ENCODE measurements at places on chromosomes 13 and 19.

DNA sequence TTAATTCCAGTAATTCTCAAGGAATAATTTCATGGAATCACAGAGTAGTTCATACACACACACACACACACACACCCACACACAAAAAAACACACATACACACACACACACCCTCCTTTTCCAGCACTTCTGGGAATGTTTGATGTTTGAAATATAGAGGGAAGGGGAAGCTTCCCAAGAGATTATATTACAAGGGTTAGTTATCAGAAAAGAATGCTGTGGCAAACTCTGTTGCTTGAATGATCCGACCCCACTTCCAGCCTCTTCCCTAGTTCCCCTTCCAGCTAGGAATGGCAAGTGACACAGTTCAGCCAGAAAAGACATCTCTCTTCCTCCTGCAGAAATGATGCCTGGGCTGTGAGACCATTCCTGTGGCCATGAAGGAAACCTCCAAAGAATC lies 49.9 kb downstream of the KCTD12 start:
- DNase-seq, result no peak

GRCh38 chr19:42196011-42197001 lies 21.2 kb downstream of the DEDD2 start:
- DNase-seq, result no peak

DNA sequence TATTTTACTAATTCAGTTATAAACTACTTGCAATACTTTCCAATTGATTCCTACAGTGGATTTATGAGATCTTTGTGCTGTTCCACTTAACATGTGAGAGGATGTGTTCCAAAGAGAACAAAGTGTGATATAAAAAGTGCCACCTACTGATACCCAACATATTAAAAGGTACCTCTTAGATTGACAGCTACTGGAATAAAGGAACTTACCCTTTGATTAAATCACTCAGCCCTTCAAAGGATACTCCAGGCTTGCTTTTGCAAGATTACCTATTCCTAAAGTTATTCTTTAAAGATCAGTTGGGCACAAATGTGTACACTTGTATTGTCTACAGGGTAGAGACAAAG lies 65.9 kb downstream of the DCT start:
- no peak for DNase-seq

DNA sequence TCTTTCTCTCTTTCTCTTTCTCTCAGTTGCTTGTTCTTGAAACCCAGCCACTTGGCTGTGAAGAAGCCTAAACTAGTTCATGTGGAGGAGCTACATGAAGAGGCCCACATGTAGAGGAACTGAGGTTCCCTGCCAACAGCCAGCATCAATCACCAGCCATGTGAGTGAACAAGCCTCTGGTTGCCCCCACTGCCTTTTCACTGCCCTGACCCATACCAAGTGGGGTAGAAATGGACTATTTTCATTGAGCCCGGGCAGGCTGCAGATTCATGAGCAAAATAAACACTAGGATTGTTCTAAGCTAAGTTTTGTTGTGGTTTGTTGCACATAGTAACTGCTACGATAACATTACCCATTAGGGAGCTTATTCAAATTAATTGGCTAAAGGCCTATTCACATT lies 78.7 kb upstream of the FAM216B start:
- DNase-seq, result no peak

- DNase-seq, result no peak
These were observed 153.8 kb upstream of the SERP2 start for GRCh38 chr13:44219577-44220548.

DNA sequence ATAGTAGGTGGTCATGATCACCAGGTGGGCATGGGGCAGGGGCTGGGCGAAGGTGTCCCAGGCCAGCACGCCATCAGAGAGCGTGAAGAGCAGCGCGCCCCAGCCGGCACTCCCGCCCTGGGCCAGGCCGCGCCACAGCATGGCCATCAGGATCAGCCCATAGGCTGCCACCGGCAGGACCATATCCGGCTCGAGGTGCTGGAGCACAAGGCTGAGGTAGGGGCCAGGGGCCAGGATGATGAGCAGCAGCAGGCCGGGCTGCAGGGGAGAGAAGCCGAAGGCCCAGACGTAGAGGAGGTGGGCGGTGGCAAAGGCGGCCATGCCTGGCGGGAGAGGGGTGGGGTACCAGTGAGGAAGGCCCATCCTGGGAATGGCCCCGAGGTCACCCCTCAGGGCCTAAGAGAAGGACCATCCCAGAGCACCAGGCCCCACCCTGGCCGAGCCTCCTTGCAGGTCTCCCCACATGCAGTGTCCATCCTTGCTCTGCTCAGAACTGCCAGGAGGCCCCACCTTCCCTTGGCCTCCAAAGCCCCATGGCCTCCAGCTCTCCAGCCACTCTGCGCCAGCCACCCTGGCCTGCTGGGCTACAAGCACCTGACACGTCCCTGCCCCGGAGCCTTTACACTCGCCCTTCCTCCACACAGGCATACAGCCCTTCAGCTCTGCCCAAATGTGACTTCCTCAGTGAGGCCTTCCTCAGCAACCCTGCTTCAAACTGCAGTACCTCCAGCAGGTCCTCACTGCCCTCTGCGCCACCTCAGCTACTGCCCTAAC lies 1.1 kb downstream of the TMEM86B start:
- DNase-seq, result no peak

GRCh38 chr19:51777570-51778462 lies 16.8 kb downstream of the FPR2 start:
- no peak for DNase-seq

- no peak for DNase-seq
These were observed 279.8 kb downstream of the DNAJC15 start for GRCh38 chr13:43303033-43303729.

DNA sequence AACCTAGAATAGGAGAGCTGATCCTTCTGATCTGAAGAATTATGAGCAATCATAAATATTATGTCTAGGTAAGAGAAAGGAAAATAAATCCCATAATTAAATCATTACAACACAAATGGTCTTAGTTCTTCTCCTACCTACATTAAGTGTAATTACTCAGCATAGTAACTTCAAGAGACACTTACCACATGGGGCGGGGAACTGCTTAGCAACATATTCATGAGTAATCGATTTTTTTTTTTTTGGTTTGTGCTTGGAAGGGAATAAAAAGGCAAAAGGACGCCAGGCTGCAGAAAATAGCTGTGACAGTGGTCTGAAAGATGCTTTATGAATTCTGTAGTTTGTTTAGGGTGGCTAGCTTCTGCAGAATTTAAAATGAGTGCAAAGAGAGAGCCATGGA lies 103.3 kb upstream of the HTR2A start:
- DNase-seq, result no peak

GRCh38 chr19:1699998-1700732 lies 47.8 kb upstream of the TCF3 start:
- DNase-seq, result no peak

DNA sequence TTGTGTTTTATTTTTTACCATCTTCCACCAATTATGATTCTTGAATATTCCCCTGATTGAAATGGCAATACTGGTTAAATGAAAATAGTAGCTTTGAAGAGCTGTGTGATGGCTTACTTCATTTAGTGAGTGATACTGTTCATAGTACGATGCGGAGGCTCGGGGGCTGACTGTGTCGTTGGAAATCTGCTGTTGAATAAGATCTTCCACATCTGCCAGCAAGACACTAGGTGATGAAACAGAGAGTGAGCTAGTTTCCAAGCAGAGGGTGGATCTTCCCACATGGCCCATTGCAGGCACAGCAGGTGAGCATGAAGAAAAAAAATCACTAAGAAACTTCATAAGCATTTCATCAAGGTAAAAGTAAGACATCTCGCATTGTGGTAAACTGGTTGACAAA lies 22.5 kb downstream of the CPB2 start:
- DNase-seq, result no peak

DNA sequence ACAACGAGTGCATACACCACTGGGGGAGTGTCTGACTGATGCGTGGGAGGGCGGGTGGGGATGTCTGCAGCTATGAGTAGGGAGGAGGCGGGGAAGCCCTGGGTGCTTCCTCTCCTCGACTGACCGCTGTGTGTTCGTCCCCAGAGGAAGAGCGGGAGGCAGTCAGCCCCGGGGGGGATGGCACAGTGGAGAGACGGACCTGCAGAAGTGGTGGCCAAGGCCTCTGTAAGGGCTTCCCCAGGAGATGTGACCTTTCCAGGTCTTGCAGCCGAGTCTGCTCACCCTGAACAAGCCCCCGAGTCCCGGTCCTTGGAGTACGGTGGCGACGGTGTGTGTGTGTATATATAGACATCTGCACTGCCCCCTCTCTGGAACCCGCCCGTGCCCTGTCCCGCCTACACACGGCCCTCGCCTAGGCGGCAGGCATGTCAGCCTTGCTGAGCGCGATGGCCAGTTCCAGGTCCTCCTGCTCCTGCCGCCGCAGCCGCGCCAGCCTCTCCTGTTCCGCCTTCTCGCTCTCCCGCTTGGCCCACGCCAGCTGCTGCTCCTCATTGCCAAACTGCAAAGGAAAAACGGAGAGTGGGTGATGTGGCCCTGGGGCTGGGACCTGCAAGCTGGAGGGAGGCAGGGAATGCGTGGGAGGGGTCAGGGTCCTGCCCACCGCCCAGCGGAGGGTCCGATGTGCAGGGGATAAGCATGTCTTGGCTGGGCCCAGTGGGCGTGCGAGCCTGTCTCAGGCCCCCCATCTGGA lies 30.8 kb downstream of the KLF2 start:
- DNase-seq, result no peak

- DNase-seq, result no peak
These were observed 55.8 kb upstream of the KCTD15 start for GRCh38 chr19:33740811-33741396.

DNA sequence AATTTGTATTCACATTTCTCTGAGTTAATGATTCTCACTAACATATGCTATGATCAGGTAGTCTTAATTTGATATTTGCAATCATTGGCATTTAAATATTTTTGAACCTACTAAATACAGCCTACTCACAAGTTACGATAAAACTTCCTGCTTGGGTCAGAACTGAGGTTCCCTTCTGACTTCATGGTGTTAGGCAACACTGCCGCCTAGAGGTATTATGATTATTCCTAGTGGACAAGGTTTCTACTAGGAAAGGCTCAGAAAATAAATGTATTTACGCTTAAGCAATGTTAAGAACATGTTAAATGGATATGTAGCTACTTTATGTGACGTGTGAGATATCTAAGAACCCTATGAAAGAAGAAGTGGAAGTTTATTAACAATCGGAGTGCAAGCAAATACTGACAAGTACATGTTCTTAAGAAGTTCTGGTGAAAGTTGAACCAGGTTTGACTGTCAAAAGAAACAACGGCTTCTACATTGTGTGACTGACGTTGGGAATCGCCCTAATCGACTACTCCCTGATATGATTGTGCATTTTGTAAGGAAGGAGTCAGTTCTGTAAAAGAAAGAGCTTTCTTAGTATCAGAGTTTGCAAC lies 1395.8 kb downstream of the SLITRK5 start:
- no peak for DNase-seq

GRCh38 chr13:39034085-39034484 lies 3.8 kb downstream of the PROSER1 start:
- no peak for DNase-seq

GRCh38 chr13:35720690-35721554 lies 244.4 kb upstream of the MAB21L1 start:
- no peak for DNase-seq

DNA sequence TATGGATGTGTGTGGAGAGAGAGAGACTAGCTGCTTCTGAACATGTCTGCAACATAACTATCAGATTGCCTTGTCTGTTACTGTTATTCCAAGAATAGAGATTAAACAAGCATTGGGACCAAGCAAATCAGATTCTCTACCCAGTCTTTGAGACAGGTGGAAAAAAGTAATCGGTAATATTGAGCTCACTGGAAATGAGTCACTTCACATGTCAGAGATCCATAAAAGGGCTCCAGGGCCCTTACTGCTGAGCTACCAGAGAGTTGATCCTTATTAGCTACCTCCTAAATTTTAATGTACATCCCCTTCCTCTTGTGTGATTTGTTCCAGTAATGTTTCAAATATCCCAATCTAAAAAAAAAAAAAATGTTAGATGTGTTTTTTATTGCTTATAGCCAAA lies 2118.0 kb downstream of the PCDH9 start:
- no peak for DNase-seq

DNA sequence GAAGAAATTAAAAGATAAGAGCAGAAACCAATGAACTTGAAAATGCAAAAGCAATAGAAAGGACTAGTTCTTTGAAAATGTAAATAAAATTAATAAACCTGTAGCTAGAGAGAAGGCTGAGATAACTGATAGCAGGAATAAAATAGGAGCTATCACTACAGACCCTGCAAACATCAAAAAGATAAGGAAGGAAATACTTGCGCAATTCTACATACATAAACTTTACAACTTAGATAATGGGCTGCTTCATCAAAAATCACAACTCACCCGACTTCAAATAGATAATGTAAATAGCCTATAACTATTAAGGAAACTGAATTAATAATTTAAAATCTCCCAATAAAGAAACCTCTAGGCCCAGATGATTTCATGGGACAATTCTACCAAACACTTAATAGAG lies 3.5 kb upstream of the ATP4B start:
- DNase-seq, result no peak

DNA sequence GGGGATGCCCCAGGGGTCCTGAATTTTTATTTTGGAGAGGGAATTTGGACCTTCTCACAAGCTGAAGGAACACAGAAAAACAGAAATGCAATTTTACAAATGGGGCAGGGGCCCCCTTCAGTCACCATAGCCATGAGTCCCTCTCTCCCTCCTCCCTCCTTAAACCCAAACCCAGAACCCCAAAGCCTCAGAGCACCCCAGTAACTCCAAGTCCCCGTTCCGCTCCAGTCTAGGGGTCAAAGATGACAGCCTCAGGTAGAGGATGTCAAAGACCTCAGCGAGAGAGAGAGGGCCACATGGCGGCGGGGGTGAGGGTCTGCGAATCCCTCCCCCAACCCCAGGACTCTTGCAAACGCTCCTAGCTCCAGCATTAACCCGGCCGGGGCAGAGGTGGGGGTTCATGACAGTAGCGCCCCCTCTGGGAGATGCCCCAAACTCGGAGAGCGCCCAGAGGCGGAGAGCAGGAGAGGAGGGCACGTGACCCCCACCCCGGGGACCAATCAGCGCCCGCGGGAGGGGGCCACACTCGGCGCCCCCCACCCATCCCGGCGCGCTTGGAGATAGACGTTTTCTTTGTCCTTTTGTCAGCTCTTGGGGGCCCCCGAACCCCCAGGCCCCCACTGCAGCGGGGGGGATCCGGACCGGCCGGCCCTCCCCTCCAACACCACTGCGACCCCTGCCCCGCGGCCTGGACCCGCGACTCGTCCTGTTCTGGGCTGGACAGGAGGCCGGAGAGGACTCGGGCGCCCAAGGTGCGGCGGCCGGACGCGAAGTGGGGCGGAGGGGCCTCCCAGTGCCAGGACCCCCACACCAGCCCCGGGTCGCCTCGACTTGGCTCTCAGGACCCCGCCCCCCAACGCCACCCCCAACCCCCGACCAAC lies 20.8 kb upstream of the SEMA6B start:
- no peak for DNase-seq
